Stimulated activated CD8-positive, alpha-beta memory T cell treated with anti-CD3 and anti-CD28 coated beads, Interleukin-15, amount 100 ng/mL, for 48 hours (primary cell): ENCODE measurements at places on chromosomes 6 and 20.
A peak's percentile ranks its signal among the peaks of the same experiment; 100 is the strongest.

- no peak for DNase-seq
Observed at GRCh38 chr6:53793318-53794136, 1.3 kb upstream of the LRRC1 start.

DNA sequence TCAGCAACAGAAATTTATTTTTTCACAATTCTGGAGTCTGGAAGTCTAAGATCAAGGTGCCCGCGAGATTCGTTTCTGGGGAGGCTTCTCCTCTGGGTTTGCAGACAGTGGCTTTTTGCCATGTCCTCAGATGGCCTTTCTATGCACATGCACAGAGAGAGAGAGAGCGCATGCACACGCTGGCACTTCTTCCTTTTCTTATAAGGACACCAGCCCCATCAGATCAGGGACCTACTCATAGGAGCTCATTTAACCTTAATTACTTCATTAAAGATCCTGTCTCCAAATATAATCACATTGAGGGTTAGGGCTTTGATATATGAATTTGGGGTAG lies 260.7 kb upstream of the PLCB4 start:
- DNase-seq: no peak

- DNase-seq: no peak
Observed at GRCh38 chr20:6036213-6036612, 17.6 kb downstream of the LRRN4 start.

DNA sequence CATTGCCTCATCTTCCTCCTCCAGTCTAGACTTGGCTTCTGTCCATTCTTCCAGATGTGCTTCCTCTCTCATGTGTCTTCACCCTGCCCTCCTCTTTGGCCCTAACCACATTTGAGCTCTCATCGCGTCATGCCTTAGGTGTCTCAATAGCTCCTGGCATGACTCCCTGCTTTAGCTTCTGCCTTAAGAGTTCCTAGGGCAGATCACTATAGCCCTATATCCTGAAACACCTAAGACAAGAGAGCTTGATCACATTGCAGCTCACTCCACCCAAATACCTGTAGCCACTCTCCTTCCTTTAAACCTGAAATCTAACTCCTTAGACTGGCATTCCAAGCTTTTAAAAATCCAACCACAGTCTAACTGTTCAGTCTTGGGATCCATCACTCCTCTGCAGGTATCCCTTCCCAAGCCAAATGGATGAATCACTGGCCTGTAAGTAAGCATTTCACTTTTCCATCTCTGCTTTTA lies 69.0 kb upstream of the STXBP5 start:
- no peak for DNase-seq

GRCh38 chr20:5056801-5057599 lies 55.7 kb upstream of the SLC23A2 start:
- DNase-seq: peak; percentile 53

- no peak for DNase-seq
Observed at GRCh38 chr20:19423097-19423899, 210.9 kb downstream of the SLC24A3 start.

DNA sequence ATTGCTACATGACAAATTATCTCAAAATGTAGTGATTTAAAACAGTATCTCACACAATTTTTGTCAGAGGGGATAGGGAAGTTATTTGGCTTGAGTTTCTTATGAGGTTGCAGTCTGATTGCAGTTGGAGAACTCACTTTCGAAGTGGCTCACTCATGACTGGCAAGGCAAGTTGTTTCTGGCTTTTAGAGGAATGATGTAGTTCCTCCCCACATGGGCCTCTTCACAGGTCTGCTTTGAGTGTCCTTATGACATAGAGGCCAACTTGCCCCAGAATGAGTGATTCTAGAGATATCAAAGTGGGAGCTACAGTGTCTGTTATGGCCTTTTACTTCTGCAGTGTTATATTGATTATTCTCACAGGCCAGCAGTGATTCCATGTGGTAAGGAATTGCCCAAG lies 6.1 kb downstream of the DOP1A start:
- DNase-seq: no peak
